Type B pancreatic cell (in vitro differentiated cells): ENCODE measurements at places on chromosomes 3 and 15. TPM values are rescaled to one million over a fixed set of nuclear protein-coding genes. Genes with fewer than 3 reads are reported as not detected.

GOLGA6L4 gene
- total RNA-seq, result 3.8 and 5.5 TPM in 2 replicates

TRH gene
- total RNA-seq, result 0.74 and 5.3 TPM in 2 replicates

GOLGA8H gene
- 0.77 TPM in 1 of 2 replicates, not detected in the other for total RNA-seq

HYKK gene
- total RNA-seq, result 3.3 and 6.8 TPM in 2 replicates

CHRD gene
- total RNA-seq, result 6.4 and 35.5 TPM in 2 replicates

DNA sequence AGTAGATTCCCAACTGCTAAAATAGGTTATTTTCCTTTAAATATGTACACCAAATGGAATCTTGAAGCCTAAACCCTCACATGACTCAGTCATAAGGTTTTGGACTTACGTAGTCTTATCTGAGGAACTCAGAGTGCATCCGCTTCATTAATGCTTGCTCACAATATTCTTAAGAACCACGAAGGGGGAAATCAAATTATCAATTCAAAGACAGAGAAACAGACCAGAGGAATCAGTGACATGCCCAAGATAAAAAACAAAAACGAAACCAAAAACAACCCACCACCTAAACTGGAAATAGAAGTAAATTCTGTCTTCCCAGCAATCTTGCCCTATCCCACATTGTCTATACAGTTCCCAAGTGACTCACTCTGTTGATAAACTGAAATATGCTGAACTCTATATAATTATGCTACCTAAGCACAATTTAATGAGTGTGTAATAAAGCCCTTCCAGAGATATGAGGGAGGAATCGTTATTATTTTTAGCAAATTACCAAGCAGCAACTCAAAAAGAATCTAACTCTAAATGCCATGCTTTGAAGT lies 135.4 kb upstream of the CBLB start:
- DNase-seq, result no peak

DNA sequence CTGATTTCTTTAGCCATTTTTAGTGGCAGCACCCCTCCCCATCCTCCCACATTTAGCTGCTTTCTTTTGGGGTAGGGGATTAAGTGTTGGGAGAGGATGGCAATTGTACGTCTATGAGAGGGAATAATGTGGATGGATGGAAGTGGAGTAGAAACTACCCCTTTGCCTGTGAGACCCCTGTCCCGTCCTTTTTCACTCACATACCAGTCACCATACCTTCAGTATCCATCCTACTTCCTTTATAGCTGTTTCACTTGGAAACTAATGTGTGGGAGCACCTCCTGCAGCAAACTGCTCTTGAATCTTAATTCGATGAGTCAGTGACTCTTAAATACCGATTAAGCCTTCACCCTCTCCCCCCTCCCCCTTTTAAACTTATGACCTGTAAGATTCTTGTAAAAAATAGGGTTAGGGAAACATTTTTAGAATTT lies 730 bp downstream of the SPRED1 start:
- DNase-seq, result no peak
